ENCODE measurements at places on chromosomes 1 and 21. TPM values are rescaled to one million over a fixed set of nuclear protein-coding genes. Genes with fewer than 3 reads are reported as not detected.
A peak's percentile ranks its signal among the peaks of the same experiment; 100 is the strongest.

DNA sequence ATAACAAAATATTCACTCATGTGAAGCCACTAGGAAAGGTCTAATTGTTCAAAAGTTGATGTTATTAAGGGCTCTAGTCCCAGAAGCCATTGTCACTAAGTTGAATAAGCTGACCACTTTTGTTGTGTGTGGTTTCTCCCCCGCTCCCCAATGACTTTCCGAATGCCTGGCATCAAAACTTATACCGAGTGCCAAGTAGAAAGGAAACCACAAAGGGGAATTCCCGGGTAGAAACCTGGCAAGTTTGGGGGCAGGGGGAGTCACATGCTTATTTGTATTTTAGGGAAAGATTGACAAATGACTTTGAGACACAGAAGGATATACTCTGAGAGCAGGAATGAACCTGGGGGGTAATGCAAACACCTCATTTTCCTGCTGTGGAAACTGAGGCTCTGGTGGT is 154.1 kb downstream of the TGFBR3 start:
- H3K27me3 ChIP-seq, result no peaks in the 10 kb centered on the region
- no peak overlapping the region for H3K4me3 ChIP-seq
- H3K4me1 ChIP-seq, result peaks cover 54% of the 10 kb centered on the region
- DNase-seq, result no peak
- H3K36me3 ChIP-seq, result peaks cover 30% of the 10 kb centered on the region

DNA sequence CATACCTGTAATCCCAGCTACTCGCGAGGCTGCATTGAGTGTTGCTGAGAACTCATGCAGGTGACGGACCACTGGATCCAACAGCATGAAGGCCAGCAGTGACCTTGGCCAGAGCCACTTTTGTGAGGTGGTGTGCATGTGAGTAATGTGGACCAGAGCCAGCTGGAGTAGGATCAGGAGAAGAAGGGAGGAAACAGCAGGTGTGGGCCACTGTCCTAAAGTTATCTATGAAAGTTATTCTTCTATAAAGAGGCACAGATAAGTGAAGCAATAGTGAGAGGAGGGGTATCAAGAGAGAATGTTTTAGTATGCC is 47.8 kb downstream of the TCP10L start:
- no peak overlapping the region for H3K27ac ChIP-seq
- no peak overlapping the region for H3K4me3 ChIP-seq
- no peaks in the 10 kb centered on the region for H3K27me3 ChIP-seq
- H3K4me1 ChIP-seq, result no peaks in the 10 kb centered on the region
- no peak for DNase-seq

RRP15 gene
- total RNA-seq, result 3.7 TPM

- H3K27me3 ChIP-seq, result no peaks in the 10 kb centered on the region
- H3K4me3 ChIP-seq, result no peak overlapping the region
- no peaks in the 10 kb centered on the region for H3K36me3 ChIP-seq
- no peak for DNase-seq
- H3K27ac ChIP-seq, result no peak overlapping the region
These were observed 382.3 kb upstream of the ZRANB2 start for GRCh38 chr1:71463144-71463543.

DNA sequence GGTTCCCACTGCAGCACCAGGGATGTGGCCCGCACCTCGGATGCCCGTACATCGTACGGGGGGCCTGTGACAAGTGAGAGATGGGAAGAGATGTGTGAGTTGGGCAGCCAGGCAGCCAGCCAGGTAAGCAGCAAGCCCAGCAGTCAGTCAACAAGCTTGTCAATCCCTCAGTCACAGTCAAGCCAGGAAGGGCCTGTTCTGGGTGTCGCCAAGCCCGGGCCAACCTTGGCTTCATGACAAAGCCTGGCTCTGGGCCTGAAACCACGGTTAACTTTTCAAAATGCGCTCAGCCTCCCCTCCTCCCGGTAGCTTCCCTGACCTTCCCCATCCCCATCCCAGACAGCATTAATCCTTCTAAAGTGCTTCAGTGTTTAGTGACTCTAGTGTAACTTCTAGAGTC is 31.8 kb downstream of the MYOM3 start:
- H3K27me3 ChIP-seq, result no peaks in the 10 kb centered on the region
- no peaks in the 10 kb centered on the region for H3K4me1 ChIP-seq
- no peak overlapping the region for H3K4me3 ChIP-seq

DNA sequence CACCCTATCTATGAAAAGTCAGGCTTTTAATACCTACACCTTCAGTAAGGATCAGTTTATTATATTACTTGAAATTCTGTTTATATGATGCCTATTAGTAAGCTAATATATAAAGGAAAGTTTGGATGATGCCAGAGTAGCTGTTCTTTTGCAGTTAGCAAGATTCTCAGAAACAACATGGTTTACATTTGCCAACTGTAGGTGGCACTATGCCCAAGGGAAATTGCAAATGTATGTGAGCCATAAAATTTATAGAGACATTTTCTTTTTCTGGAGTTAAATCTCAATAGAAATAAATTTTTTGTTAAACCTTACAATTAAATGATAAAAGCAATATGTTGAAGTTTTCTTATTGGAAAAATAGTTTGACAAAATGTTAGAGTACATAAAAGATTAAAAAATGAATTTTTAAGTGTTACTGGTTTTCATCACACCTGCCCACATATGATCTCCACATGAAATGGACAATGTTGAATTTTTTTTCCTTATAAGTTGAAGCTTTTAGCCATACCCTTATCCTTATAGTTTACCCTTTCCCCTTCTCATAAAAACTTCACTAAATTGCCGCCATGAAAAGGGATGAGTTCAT is 32.1 kb upstream of the EPHX4 start:
- DNase-seq, result no peak
- no peak overlapping the region for H3K4me3 ChIP-seq
- H3K27me3 ChIP-seq, result no peaks in the 10 kb centered on the region
- H3K27ac ChIP-seq, result no peak overlapping the region
- H3K4me1 ChIP-seq, result no peaks in the 10 kb centered on the region
- H3K36me3 ChIP-seq, result no peaks in the 10 kb centered on the region

- no peaks in the 10 kb centered on the region for H3K27me3 ChIP-seq
- H3K36me3 ChIP-seq, result peaks cover 37% of the 10 kb centered on the region
- H3K4me3 ChIP-seq, result no peak overlapping the region
- peak overlapping the region; percentile 63 for H3K27ac ChIP-seq
- H3K4me1 ChIP-seq, result peaks cover 37% of the 10 kb centered on the region
These were observed 5.4 kb downstream of the PNRC2 start for GRCh38 chr1:23964790-23965740.

- H3K27ac ChIP-seq, result no peak overlapping the region
- DNase-seq, result no peak
- H3K4me3 ChIP-seq, result no peak overlapping the region
- no peaks in the 10 kb centered on the region for H3K36me3 ChIP-seq
- H3K27me3 ChIP-seq, result no peaks in the 10 kb centered on the region
- peaks cover 15% of the 10 kb centered on the region for H3K4me1 ChIP-seq
These were observed 11.9 kb downstream of the TRAF3IP3 start for GRCh38 chr1:209767706-209768105.

FRRS1 gene
- 22.1 TPM for total RNA-seq

RNU5D-1 gene
- not detected for total RNA-seq
